Activated CD4-positive, alpha-beta T cell treated with anti-CD3 and anti-CD28 coated beads, Interleukin-2, Interleukin-4, amounts not matched to agents 100 ng/mL and 50 ng/mL, durations not matched to agents 16 hours and 8 hours (primary cell): ENCODE measurements at places on chromosomes 1 and 21.

GRCh38 chr1:151175863-151176262, at the start of gene TMOD4:
TMOD4 (minus strand) TSS chr1:151175981; CDS start chr1:151174875, 1,106 bp downstream.
- no peak for DNase-seq

DNA sequence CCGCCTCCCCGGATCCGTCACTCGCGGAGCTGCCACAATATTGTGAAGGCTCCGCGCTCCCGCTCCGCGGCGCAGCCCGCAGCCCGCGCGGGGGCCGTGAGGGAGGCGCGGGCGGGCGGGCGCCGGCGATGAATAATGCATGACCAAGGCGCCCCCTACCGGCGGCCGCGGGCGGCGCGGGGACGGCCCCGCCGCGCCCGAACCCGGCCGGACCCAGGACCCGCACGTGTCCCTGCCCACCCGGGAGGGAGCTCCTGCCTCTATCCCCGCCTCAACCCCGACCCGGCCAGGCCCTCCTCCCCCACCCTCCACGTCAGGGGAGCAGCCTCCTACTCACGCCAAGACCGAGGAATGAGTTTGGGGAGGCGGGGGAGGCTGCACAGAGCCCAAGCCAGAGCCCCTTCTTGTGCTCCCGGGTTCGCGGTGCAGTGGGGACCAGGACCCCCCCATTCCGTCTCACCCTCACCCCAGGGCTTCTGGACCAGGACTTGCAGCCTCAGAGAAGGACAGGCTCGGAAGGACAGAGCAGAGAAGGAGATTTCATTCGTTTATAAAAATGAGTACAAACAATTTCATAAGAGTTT, 70.8 kb upstream of the CASZ1 start:
- DNase-seq: peak; percentile 38

DNA sequence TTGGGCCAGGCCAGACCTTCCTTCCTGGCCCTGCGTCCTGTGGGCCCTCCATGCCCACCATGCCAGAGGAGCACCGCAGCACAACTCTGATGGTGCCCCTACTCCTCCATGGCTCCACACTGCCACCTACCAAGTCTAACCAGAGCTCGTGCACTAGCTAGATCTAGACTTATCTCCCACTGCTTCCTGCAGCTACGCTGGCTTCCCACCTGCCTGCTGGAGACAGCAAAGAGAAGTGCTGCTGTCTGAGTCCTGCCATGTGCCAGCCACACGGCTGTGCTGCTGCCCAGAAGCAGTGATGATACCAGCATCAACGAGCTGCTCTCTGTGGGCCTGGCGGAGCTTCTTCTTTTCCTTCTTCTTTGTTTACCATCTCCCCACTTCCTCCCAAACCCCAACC, 4.5 kb downstream of the GUCA2B start:
- no peak for DNase-seq

DNA sequence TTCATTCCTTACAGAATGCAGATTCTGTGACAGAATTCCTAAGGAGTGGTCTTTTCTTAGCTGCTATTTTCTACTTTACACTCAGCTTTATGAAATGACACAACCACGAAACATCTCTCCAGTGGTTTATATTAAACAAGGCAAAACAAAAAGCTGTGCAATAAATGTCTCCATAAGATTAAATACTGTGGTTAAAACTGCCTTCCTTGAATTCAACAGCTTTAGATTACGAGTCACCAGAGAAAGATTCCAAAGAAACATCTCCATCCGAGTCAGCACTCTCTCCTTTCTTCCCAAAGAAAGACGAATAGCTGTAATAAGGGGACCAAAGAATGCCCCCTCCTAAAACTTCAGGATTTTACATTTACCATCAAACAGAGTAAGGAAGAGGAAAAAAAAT, 4.6 kb upstream of the C1orf87 start:
- no peak for DNase-seq

DNA sequence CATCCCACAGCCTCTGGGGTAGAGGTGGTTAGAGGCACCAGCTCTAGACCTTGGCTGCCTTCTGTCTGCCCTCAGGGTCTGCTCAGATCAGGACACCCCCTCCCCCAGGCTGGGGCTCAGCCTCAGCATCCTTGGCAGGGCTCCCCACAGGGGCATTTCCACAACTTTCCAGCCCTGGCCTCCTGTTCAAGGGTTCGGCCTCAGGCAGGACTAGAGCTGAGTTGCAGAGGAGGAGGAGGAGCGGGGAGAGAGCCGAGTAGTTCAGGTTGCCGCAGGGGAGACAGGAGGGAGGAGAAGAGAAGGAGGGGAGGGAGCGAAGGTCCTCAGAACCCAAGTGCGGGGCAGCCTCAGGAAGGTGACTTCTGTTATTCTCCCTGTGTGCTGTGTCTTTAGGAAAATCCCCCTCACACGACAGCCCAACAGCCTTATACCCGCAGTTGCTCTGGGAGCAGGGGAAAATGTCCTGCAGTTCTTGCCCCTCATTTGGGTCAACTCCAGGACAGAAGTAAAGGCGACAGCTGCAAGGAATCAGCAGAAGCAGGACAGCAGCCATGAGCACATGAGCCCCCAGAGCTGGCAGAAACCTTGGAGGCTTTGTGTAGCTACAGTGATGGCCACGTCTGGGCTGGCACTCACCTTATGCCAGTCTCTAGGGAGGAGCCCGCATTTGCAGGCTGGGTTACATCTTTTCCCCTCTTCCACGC, 46.5 kb upstream of the TENT5B start:
- no peak for DNase-seq

DNA sequence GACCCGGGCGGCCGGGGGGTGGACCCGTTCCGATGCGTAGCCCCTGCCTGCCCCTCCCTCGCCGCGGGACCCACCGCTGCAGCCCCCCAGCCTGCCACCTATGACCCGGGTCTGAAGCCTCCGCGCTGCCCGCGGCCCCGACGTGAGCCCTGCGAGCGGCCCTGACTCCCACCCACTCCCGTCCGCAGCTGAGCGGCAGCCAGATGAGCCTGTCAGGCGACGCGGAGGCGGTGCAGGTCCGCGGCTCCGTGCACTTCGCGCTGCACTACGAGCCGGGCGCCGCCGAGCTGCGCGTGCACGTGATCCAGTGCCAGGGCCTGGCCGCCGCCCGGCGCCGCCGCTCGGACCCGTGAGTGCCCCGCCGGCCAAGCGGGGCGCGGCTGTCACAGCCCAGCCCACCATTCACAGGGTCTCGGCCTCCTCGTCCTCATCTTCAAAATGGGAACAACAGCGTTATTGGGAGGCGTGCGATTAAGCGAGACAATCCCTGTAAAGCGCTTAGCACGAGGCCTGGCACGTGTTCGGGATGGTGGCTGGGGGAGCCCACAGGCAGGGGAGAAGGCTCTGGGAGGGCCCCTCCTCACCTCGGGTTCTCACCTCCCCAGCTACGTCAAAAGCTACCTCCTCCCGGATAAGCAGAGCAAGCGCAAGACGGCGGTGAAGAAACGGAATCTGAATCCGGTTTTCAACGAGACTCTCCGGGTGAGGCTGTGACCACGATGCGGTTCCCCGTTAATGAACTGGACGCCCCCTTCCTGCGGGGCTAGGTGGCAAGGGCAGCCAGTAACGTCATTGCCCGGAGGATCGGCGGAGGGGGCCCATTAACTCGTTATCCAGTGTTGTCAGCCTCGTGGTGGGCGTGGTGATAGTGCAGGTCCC, 8.2 kb downstream of the SYTL1 start:
- no peak for DNase-seq

DNA sequence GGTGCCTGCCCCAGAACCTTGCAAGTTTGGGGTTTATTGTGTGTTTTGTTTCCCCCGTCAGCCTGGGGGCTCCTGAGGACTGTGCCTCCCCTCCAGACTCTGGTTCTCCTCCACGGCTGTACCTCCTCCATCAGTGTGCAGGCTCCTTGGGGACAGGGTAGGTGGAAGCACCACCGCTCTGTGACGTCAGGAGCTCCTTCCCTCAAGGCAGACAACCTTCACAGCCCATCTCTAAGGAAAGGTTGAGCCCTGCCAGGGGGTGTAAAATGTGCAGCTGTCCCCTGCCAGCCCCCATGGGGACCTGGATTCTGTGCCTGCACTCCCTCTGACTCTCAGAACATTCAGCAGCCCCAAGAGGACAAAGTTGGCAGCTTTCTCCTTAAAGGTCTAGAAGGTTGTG, 465 bp upstream of the HSPB7 start:
- DNase-seq: no peak

- no peak for DNase-seq
These were observed 17.2 kb downstream of the BSND start for GRCh38 chr1:55015731-55016620.

- no peak for DNase-seq
These were observed 80.3 kb upstream of the PGBD5 start for GRCh38 chr1:230506451-230506850.

GRCh38 chr1:27341525-27342252, at the start of gene SYTL1:
SYTL1 (plus strand) TSS chr1:27342022; CDS start chr1:27345335, 3,313 bp downstream.
- peak; percentile 69 for DNase-seq

DNA sequence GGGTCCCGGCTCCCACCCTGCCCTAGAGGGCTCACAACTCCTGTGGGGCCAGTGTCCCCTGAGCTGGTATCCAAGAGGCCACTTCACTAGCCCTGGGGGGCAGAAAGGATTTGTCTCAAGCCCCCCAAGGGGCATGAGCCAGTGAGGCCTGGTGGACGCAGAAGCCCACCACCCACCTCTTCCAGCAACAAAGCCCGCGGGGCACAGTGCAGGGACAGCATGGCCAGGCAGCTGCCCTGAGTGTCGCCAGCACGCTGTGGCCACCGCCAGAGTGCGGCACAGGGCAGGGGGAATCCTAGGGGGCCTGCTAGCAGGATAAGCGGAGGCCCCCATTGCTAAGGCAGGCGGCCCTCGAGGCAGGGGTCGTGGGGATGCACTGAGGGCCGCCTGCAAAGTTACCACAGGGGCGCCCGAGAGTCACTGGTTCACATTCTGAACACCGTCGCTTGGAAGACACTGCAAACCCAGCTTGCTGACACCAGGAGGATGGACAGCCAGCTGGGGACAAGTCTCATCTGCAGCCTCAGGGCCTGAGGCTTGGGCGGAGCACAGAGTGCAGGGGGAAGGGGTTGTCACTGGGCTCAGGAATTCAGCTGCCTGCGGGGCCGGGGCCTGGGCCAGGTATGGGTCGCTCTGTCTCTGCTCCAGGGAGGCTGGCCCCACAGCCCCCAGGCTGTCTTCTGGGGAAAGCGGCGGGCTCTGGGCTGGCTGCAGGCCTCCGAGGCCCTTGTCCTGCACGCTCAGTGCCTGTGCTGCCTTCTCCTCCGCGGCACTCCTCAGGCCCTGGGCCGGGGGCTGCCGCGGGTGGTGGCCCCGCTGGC, 26.8 kb downstream of the SLC19A1 start:
- DNase-seq: no peak

DNA sequence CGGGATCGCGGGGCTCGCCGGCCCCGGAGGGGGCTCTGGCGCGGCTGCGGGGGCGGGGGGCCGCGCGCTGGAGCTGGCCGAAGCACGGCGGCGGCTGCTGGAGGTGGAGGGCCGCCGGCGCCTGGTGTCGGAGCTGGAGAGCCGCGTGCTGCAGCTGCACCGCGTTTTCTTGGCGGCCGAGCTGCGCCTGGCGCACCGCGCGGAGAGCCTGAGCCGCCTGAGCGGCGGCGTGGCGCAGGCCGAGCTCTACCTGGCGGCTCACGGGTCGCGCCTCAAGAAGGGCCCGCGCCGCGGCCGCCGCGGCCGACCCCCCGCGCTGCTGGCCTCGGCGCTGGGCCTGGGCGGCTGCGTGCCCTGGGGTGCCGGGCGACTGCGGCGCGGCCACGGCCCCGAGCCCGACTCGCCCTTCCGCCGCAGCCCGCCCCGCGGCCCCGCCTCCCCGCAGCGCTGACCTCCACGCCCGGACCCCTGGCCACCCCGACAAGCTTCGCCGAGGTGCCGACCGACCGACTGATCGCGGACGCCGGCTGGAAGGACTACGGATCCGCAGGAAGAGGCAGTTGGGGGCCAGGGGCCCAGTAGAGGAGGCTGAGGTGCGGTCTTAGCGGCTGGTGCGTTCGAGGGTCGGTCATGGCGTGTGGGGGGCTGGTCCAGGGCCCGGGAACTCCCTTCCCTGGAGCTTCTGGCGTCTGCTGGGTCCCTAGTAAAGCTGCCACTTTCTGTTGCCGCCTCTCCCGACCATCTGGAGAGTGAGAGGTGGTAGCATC, 711 bp downstream of the TRNP1 start:
- DNase-seq: peak; percentile 13

- DNase-seq: peak; percentile 35
These were observed 801 bp downstream of the EPRS1 start for GRCh38 chr1:220045356-220046051.
